Epithelial cell of esophagus (primary cell): ENCODE measurements at places on chromosomes 1 and 21.

DNA sequence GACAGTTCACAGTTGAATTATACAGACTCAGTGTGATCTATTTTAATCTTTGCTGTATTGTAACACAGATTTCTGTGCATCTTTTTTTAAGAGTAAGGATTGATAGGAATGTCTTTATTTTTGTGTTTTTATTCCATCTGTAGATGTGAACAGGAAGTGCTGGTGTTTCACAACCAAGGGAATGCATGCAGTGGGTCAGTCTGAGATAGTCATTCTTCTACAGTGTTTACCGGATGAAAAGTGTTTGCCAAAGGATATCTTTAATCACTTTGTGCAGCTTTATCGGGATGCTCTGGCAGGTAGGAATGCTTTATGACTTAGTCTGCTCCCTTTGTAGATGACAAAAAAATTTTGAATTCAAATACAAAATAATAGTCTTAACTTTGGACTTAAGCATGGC is 84.5 kb downstream of the CC2D1B start:
- DNase-seq, result peak; percentile 8

DNA sequence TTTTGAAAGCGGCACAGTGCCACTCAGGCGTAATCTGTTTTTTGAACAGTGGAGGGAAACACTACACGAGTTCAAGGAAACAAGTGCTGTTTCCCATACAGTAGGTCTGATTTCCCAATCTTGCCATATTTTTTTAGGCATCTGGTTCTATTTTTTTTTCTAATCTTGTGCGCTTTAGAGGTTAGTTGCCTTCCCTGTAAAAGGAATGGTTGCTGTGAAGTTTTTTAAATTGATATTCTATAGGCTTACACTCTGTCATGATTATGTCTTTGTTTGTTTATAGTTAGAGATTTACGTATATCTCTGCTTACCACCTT is 1.2 kb downstream of the NASP start:
- DNase-seq, result no peak

- no peak for DNase-seq
Observed at GRCh38 chr1:2228157-2228594, at the start of gene SKI. TSS of gene SKI (plus strand) at chr1:2228319. CDS start at chr1:2228767, 448 bp downstream.

- no peak for DNase-seq
Observed at GRCh38 chr1:222653178-222653827, 35.4 kb downstream of the MIA3 start.

DNA sequence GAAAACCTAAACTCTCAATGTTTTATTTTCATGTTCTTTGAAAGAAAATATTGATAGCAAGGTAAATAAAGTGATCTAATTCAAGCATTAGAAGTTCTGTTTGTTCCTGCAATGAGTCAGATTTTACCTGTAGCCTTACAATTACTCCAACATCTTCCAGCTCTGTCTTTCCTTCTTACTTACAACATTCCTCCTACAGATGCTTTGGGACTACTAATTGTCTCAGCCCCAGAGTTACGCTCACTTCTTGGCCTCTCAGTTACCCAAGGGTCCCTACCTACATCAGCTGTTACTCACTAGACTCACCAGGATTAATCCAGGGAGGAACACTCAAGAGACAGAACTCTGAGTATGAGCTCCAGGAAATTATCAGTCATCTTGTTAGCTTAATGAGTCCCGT is 26.4 kb downstream of the OR14A16 start:
- no peak for DNase-seq

GRCh38 chr1:175179837-175180590 is 12.6 kb downstream of the KIAA0040 start:
- no peak for DNase-seq

GRCh38 chr21:42705746-42706374 is 52.4 kb downstream of the PDE9A start:
- no peak for DNase-seq
